GM06990 (cell line): ENCODE measurements at places on chromosomes 13 and 19.

GRCh38 chr19:18865973-18866799 is 29.8 kb downstream of the CERS1 start:
- DNase-seq = peak; percentile 71

DNA sequence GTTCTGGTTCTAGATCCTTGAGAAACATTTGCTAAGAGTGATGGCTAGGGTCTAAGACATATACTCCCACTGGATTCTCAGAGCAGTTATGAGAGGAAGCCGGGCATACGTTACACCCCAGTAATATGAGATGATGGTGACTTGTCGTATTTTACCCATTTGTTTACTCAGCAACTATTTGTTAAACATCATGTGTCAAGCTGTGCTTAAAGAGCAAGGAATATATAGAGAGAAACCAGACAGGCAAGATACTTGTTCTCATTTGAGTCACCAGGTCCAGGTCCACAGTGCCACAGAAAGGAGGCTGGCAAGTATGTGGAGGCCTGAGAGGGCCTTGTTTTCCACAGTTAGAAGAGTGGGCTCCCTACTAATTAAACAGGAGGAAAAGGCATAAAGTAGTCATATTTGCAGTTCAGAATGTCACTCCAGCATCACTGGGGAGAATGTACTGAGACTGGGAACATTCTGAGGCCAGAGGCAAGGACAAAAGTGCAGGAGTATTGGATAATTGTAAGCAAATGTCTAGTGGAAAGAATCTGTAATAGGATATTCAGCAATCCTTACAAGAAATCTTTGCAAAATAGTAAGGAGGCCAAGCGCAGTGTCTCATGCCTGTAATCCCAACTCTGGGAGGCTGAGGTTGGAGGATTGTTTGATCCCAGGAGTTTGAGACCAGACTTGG is 142.2 kb downstream of the IRS2 start:
- no peak for DNase-seq

GRCh38 chr19:43124360-43124759 is 41.9 kb upstream of the PSG2 start:
- DNase-seq = no peak

- DNase-seq = no peak
Measured at GRCh38 chr13:51432576-51432975, 20.3 kb downstream of the INTS6 start.

GRCh38 chr13:27080018-27080948 is 91.3 kb downstream of the USP12 start:
- no peak for DNase-seq

DNA sequence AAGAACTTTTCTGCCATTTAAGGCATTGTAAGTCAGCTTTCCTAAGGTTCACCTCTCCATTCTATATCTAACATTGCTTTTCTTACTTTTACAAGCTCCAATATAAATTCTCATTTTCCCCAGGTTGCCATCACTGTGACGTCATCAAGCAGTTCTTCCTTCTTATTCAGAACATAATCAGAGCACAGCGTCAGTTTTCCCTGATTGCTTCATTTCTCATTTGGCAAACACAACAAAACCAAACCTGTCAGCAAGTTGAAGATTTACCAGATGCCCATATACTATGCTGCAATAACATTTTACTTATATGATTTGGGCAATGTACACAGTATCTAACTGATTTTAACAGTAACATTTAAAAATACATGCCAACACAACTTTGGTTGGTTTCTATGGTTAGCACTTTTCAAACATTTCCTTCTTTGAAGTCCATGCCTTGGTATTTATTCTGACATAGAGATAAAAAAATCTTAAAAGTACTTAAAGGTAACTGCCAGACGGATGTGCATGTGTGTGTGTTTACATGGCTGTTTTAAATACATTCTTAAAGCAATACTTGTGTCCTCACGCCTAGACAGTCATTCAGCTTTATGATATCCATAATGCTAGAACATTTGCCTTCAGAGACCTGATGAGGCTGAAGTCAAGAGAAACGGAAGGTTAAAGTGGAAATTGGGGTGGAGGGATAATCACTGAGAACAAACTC is 264.0 kb downstream of the KLF12 start:
- no peak for DNase-seq

DNA sequence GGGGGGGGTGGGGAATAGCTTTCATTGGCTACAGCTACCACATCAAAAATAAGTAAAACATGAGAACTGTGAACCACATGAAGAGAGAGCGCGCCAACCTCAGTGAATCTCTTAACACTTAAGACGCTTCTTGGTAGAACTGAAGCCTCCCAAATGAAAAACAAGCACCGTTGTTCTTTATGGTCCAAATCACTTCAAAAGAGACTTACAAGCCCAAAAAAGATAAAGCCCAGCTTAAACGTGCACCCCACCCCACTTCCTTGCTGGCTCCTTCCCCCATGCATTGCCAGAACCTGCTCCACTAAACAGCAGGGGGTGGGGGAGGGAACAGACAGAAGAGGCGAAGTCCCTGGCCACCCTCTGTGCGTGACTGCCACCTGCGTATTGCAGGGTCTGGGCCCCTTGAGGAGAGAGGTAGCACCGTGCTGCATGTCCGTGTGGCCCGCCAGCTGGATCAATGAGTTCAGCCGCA is 479.1 kb downstream of the FOXO1 start:
- no peak for DNase-seq

DNA sequence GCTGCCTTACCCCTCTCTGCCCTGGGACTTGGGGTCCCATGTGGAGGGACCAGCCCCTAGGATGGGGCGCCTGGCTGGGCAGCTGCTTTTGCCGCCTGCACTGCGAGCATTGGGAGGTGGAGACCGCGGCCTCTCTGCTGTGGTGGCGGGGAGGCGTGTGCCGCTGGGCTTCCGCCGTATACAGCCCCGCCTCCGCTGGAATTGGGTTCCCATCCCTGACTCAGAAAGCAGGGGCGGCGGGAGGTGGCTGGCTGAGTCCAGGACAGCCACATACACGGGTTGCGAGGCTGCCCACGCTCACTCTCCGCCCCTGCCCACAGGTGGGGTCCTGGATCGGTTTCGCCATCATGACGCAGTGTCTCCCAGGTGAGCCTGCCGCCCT is 6.6 kb downstream of the NDUFB7 start:
- no peak for DNase-seq

DNA sequence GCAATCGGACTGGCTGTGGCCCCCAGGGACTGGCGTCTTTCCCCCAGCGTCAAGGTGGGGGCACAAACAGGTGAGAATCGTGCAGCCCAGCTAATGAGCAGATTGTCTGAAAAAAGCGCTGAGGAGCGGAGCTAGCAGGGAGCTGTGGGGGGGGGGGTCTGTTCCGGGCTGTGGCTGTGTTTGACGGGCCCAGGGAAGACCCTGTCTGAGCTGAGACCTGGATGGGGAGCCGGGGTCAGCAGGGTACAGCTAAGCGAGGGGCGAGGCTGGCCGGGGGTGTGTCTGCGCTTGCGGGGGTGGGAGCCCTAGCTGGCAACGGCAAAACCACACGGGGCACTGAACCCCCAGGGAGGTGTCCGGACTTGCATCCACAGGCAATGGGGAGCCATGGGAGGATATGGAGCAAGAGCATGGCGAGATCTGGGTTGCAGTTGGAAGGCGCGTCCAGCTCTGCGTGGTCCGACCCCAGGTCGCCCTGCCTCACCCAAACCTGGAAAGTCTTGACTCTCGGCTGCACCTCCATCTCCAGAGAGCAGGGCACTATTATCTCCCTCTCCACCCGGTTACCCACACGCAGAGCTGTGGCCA is 4.6 kb downstream of the LINGO3 start:
- DNase-seq = no peak

DNA sequence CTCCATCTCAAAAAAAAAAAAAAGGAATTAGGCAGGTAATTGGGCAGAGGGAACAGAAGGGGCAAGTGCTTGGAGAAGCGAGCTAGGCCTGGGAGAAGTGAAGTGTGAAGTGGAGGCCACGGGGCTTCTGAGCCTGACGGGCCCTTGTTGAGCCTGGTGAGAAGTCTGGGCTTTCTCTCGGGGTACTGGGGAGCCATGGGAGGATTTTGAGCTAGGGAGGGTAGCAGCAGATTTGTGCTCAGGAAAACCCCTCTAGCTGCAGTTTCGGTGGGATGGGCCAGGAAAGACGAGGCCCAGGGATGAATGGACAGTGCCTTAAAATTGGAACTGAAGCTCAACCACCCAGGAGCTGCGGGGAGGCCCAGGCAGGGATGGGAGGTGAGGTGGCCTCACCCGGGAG is 8.0 kb downstream of the POLR1G start:
- DNase-seq = no peak

- DNase-seq = no peak
Measured at GRCh38 chr13:106349080-106349931, 186.2 kb downstream of the EFNB2 start.

DNA sequence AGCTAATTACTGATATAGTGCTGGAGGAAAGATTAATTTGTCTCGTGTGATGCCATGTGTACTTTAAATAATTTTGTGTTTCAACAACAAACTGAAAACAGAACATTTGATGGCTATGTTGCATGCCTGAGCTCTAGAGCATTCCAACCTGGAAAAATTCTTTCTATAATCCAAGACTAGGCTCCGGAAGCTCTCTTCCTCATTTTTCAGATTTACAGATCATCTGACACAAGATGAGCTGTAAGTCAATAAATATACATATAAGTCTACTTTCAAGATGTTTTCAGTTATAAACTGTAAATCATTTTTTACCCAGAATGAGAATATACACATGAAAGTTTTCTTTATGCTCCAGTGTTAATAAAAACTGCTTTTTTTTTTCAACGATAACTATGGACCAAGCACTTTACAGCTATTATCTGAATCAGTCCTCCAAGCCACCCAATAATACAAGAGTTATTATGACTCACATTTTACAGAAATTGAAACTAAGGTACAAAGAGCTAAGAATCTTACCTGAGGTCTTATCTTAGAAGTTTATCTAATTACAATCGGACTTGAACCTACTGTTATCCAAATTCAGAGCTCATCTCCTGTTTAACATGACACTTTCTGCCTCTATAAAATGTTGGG is 6.4 kb upstream of the FOXO1 start:
- no peak for DNase-seq

DNA sequence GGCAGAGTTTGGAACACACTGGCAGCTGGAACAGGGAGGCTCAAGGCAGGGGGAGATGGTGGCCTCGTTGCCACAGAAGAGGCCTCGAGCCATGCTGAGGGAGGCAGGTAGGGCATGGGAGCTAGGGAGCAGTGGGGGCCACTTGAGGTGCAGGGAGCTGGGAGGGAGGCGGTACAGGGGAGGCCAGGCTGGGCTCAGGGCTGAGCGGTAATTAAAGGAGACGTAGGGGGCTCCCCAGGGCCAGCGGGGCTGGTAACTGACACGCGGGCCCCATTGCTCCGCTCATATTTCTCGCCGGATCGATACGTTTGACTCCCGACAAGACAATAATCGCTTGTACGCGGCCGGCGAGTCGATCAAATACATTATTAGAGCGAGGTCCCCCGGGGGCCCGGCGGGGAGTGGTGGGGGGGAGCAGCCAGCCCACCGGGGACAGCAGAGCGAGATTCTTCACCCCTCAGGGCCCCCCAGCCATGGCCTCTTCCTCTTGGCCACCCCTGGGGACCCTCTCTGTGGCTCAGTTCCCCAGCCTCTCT is 2.4 kb upstream of the POU2F2 start:
- DNase-seq = no peak

DNA sequence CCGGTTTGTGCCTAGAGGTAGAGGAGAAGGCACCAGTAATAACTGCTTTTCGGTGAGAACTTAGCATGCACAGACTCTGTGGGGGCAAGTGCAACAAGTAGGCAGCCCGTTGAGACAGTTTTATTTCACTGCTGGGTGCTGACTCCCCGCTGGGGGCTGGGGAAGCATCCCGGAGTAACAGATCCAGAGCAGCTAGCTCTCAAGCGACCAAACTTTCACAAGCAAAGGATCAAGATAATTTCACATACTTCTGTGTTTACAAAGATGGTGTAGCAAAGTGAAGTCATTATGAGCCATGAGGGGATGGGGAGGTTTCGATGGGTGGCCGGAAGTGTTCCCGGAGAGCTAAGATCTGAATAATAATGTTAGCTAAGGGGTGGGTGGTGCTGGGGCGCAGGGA is 2.8 kb downstream of the NACC1 start:
- DNase-seq = no peak

DNA sequence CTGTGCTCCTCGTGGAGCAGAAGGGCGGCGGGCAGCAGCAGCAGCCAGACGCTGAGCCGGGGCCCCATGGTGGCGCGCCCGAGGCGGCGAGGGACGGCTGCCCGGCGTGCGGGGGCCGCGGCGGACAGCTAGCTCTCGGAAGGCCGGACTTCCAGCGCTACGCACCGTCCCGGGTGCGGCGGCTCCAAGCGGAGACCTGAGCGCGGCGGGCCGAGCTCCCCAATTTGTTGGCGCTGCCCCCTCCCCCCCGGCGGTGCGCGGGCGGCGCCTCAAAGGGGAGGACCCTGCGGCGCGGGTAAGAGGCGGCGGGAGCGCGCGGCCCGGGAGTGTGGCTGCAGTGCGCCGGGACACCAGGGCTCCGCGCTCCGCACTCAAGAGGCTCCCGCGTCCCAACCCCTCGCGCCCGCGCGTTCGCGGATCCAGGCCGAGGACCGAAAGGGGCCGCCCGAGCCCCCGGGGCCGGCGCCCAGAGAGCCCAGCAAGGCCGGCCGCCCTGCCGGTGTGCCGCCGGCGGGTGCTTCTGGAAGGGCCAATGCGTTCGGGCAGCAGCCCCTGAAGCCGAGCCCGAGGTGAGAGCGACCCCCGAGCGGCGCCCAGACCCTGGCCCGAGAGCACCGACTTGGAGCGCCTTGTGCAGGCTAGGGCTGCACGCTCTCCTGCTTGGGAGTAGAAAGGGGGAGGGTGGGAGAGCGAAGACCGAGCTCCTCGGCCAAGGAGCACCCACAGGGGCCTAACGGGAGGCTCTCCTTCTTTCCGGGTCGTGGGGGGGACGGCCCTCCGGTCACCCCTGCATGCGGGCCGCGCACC is at the start of the genes COL4A1 and COL4A2:
COL4A1 (minus strand) TSS at position 198 of the 807 bp plus-strand sequence; CDS start at position 68, 130 bp downstream.
COL4A2 (plus strand) TSS at position 325 of the 807 bp plus-strand sequence. CDS start 620 bp downstream, outside the sequence.
- DNase-seq = no peak

GRCh38 chr13:59374691-59375090 is 789.0 kb downstream of the DIAPH3 start:
- no peak for DNase-seq

GRCh38 chr13:57982782-57983181 is 351.2 kb downstream of the PCDH17 start:
- no peak for DNase-seq

DNA sequence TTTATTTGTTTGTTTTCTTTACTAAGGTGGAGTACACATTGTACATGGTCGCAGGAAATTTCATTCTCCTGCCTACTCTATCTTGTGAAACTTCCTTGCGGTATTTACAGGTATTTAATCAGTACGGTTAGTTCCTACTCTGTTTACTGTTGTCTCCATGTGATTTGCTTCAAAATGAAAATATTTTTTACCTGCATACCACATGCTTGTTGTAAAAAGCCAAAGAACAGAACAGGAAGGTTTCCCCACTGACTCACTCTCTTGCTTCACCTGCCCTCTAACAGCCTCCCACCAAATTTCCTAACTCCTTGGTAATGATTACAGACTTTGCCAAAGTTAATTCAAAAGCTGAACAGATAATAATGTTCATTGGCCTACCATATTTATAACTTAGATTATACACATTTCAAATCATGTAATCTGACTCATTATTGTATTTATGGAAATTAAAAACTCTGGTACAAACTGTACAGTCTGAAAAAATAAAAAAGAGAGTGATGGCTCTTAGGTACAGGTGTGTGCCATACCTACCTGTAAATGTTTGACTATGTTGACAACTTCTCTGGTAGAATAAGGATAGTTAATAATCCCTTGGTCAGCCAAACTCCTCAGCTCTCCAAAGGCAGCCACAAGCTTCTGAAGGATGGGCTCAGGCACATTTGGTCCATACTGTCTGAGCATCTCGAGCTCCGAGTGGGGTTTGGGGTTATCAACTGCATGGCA is 239.9 kb downstream of the VWA8 start:
- DNase-seq = no peak
